ENCODE measurements at places on chromosomes 16 and 17.
A peak's percentile ranks its signal among the peaks of the same experiment; 100 is the strongest.

- no peak for DNase-seq
Observed at GRCh38 chr17:40309031-40309948, at the start of gene RARA. Gene RARA, plus strand, starts transcription at chr17:40309180. Its CDS starts 22,039 bp downstream, at chr17:40331219.

DNA sequence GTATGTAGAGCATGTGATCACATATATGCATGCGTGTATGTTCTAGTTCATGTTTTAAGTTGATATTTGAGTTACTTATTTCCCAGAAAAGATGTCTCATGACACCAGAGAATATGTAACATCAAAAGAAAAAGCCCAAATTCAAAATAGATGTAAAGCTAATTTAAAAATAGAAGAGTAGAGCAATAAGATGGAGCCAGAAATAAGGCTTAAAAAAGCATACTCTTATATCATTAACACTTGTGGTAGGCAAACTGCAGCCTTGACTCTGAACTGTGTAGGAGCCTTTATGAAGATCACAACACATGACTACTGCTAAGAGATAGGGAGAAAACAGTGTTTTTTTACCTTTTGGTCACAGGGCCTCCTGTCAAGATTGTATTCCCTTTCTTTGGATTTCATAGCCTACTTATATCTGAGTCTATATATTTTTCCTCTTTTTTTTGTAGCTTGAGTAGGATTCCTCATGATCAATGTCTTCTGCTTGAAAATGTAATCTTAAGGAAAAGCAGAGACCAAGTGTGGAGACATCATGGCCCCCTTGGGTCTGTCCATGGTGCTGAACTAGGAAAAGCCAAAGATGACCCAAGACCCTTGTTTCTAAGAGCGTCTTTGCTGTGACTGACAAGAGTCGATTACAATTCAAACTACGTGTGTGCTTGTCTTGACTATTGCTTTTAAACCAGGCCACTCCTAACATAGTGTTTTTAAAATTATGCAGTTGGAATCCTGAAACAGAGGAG is 390.4 kb downstream of the SHISA9 start:
- DNase-seq: no peak

- DNase-seq: no peak
Observed at GRCh38 chr16:7744546-7745264, 412.1 kb downstream of the RBFOX1 start.

GRCh38 chr17:58679263-58680037 is 12.4 kb downstream of the TEX14 start:
- peak; percentile 71 for DNase-seq

DNA sequence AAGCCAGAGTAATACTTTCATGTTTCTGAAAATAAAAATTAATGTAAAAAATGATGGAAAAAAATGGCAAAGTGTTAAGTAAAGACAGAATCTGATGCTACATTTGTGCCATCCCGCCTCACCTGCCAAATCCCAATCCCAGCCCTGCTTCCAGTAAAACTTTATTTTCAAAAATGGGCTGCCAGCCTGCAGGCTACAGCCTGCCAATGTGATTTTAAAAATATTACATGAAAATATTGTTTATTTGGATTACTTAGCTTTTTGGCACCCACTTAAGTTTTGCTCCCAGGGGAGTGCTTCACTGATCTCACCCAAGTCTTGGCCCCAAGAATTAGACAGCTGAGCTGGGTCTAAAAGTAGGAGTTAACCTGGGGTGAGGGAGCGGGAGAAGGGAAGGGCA is 112.8 kb downstream of the C16orf78 start:
- DNase-seq: no peak

GRCh38 chr16:67967958-67968399 is 458 bp downstream of the SLC12A4 start:
- DNase-seq: peak; percentile 49

DNA sequence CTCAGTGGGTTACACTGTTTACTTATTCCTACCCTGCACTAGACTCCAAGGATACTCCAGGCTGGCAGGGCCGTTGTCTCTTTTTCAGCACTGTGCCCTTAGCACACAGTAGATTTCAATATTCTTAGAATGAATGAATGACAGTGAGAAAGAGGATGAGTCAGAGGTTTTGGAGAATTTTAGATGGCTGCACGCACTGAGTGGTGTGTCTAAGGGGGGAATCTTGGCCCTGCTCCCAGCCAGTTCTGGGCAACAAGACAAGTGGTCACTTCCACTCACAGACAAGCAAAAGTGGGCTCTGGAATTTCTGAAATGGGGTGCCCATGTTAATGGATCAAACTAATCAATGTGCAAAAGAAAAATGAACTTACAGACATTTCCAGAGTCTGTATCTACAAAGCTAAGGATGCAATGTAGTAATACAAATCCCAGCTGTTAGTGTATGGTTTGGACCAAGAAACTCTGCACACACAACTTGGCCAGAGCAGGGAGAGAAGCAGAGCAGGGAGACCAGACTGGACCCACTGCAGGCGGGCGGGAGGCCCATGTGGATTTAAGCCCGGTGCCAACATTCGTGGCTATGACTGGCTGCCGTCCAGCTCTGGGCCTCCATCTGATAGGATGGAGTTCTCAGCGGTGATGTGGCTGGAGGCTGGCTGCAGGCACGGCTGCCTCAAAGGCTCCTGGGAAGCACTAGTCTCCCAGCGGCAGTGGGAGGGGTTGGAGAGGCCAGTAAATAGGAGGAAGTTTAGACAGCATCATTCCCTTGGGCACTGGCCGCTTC is 95.6 kb upstream of the CDYL2 start:
- no peak for DNase-seq

GRCh38 chr17:21285164-21286065 is 904 bp downstream of the MAP2K3 start:
- no peak for DNase-seq

GRCh38 chr17:60724647-60725046 is 47.0 kb downstream of the BCAS3 start:
- no peak for DNase-seq

- DNase-seq: no peak
Observed at GRCh38 chr17:77505181-77505639, 364.4 kb downstream of the SEC14L1 start.
